ENCODE measurements at places on chromosomes 5 and 9. TPM values are rescaled to one million over a fixed set of nuclear protein-coding genes. Genes with fewer than 3 reads are reported as not detected.

OGN gene
- total RNA-seq: 0.52 TPM

CRB2 gene
- total RNA-seq: not detected

QRFP gene
- not detected for total RNA-seq

DMRT3 gene
- total RNA-seq: not detected

CHSY3 gene
- not detected for total RNA-seq

TLE4 gene
- total RNA-seq: 154 TPM
